Esophagus squamous epithelium (tissue), 5 donors: ENCODE measurements at places on chromosomes 16 and 17.

DNA sequence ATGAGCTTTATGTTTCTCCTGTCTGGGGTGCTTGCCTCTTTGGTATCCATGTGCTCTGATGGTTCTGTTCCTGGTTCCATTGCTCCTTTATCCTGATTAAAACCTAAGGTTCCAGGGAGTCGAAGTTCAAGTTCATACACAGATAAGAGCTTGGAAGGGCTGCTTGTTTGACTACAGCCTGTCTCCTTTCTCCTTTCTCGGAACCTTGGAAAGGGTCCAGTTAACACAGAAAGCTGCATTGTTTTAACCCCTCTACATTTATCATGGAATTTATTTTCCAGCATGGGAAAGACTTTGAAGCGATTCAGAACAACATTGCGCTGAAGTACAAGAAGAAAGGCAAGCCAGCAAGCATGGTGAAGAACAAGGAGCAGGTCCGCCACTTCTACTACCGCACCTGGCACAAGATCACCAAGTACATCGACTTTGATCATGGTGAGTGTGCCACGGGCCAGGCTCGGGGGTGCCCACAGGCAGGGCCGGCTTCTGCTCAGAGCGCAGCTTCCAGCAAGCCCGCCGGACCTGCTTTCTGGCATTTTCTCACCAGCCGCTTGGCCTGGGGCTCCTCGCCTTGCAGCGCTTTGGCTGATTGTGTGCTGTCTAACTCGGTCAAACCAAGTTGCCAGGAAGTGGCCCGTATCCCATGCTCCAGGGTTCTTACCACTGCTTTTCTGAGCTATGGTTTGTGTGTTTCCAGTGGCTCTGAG, 19.9 kb downstream of the CRAMP1 start:
- DNase-seq, result no peak

DNA sequence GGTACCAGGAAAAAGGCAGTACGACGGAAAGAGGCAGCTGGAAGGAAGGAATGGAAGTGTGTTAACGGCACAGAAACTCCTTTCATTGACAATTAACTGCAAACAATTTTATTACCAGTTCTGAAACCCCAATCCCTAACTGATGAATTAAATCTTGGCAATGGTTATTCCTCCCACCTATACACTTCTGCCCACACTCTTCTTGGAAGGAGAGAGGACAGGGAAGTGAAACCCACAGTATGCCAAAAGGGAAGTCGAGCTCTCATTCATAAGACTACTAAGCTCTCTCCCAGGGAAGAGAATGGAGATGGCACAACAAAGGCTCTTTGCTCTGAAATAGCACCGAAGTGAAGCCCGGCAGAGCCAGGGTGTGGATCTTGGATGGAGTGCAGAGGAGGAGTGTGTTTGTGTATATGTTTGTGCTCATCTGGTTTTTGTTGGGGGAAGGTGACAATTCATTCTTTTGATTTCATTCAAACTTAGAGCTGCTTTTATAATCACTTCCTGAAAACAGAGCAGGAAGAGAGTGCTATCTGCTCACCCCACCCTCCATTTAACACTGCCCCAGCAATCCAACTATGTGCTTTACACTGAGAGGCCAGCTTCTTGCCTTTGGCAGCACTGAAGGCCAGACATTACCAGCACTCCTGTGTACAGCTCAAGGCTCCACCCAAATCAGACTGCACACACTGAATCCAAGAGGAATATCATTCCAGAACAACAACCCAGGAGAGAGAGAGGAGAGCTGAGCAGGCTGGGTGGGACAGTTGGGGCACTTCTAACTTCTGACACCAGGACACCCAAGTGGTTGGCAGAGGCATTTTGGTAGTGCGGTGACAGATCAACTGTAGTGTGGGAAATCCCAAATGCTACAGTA, 68.7 kb downstream of the HIC1 start:
- DNase-seq, result no peak

GRCh38 chr16:68596266-68596665, 48.8 kb upstream of the CDH3 start:
- no peak for DNase-seq

- DNase-seq, result no peak
Measured at GRCh38 chr16:81526199-81526598, 81.6 kb downstream of the CMIP start.

GRCh38 chr17:16491703-16492612, at the start of gene LRRC75A:
Gene LRRC75A (minus strand): TSS chr17:16492193. CDS start chr17:16491990, 203 bp downstream.
- no peak for DNase-seq

DNA sequence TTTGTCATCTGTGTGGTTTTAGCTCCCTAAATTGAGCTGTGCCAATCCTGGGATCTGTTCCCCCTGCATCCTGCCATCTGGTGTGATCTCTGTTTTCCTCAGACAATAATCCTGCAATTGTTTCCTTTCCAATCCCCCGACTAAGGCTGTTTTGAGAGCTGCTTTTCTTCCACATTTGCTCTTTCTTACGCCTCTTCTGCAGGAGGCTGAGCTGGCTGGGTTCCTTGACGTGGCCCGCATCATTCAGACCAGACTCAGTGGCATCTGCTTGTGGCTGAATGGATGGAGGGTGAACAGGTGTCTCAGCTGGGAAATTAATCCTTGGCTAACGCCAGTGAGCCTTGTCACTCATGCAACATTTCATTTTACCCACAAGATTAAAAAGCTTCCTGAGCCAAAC, 9.8 kb upstream of the MED9 start:
- no peak for DNase-seq

GRCh38 chr17:75665981-75666380, 973 bp downstream of the RECQL5 start:
- DNase-seq, result no peak

DNA sequence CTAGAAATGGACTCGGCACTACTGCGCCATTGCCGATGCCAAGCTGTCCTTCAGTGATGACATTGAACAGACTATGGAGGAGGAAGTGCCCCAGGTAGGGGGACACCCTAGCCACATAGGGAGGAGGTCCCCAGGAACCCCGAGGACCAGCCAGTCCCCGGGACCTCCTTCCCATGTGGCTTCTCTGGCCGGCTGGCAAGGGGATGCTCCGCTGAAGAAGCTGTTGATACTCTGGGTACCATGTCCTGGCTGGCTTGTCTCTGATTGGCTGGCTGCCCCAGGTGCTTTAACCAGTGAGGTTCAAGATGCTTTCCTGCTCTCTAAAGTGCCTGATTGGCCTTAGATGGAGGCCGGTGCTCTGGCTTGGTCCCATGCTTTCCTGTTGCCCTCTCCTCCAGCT, 103.6 kb downstream of the SDR42E1 start:
- DNase-seq, result no peak

DNA sequence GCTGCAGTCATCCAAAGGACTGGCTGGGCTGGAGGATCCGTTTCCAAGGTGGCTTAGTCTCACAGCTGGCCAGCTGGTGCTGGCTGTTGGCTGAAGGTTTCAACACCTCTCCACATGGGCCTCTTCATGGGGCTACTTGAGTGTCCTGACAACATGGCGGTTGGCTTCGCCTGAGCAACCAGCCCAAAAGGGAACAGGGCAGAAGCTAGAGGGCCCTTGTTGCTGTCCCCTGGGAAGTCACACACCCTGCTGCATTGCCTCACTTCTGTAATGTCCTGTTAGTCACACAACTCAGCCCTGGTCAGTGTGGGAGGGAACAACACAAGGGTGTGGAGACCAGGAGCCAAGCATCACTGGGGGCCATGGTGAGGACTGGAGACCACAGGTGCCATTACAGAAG, 36.6 kb downstream of the C16orf78 start:
- DNase-seq, result no peak

DNA sequence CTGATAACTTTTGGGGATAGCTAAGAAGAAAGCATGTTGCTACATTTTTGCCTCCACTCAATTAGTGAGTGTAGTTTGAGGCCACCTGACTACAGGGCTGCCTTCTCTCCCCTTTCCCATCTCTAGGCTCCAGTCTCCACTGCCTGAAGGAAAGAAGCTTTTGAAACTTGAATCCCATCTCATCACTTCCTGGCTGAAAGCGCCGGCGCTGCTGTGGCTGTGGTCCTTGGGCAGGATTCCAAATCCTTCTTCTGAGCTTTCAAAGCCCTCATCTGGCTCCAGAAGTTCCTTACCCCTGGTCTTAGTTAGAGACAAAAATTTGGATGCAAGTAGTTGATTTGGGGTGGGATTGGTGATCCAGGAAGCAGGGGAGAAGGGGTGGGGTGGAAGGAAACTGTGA, 119.4 kb downstream of the FOXL1 start:
- DNase-seq, result no peak
